NCI-H1930 (cell line): ENCODE measurements at places on chromosomes 2 and 18.

DNA sequence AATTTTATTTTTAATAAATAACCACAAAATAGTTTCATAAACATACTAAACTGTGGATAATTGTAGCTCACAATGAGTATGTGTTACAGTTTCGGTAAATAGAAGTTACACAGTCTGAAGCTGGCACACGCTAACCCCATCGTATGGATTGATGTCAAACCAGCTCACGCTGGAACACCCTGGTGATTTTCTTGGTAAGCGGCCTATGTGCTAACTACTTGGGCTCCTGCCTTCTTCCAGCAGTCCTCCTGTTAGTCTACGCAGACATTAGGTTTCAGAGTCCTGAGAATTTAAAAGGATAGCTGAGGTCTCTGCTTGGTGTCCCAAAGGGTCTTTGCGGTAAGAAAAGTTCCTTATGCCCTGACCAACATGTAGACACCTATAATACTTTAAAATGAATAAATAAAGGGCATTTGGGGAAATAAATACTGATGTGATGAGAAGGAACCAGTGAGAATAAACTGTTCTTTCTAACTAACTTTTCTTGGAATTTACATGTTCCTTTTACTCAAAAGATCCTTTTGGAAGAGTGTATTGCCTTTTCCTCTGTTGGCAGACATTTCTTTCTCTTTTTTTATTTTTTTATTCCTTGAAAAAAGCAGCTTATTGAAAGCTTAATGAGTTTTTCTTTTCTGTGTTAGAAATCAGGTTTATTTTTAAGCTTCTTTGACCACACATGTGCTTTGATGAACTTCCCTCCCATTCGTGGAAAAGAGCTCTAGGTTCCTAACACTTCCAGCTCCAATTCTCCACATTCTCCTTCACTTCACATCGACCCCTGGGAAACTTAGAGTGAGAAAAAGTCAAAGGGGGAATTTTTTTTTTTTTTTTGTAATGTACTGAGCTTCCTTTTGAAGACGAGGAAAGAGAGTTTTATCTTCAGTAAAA, 322.2 kb downstream of the IRS1 start:
- DNase-seq: no peak

DNA sequence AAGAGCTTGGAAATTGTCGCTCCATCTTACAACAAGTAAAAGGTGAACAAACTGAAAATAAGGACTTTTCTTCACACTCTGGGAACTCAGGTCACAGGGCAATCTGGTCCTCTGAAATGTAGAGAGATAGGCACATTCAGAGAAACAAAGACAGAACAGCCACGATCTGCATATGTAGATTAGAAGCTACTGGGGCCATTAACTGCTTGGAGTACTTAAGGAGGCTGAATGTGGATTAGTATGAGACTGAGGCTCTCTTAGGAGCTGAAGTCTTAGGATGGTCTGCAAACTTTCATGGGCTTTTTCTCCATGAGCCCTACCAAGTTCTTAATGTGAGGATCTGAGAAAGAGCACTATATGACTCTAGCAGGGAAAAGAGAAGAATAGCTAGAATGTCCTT, 265.3 kb upstream of the NXPH2 start:
- DNase-seq: no peak

DNA sequence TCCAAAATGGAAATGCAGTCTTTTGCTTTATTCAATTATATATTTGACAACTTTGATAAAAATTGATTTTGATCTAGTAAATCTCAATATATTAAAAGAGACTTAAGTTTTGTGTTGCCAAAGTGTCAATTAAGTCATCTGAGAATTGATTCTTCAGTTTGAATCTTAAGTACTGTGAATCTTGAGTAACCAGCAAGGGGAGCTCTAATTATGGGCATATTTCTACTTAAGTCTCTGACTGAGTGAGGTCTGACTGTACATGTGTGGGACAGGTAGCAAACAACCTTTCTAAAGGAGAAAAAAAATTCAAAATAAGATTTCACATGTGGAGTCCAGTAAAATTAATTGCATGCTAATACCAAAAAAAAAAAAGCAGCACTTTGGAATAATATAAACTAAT, 503.7 kb upstream of the SLC8A1 start:
- DNase-seq: no peak

DNA sequence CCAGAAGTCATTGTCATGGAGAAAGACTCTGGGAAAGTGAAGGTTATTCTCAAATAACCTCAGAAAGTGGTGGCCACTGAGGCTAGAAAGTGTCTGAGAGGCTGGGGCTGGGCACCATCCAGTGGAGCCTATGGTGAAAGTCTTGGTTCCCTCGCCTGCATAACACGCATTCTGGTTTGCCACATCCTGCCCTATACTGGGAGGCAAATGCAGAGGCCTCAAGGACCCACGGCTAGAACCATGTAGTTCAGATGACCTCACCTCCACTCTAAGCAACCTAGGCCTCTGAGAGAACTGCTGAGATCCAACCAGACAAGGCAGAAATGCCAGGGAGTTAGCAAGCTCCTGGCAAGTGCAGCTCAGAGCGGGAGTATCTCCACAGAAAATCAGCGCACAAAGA, 5.1 kb downstream of the ITGB6 start:
- DNase-seq: no peak

- no peak for DNase-seq
Measured at GRCh38 chr2:212001325-212001724, 537.3 kb downstream of the ERBB4 start.

DNA sequence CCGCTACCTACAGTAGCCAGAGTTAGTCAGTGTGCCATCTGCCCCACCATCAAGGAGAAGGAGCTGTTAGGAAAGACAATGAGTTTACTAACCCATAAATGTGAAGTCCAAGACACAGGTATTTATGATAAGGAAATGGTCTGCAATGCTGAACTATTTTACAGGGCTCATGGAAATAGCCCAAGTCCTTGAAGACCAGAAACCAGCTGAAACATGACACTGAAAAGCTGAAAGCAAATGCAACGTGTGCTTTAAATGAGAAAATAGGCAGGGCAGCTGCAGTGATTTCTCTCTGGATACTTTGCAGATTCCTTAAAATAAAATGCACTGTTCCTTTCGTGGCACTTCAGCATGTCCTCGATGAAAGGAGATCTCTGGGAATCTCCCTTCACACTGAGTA, 256.4 kb upstream of the TCF4 start:
- no peak for DNase-seq

DNA sequence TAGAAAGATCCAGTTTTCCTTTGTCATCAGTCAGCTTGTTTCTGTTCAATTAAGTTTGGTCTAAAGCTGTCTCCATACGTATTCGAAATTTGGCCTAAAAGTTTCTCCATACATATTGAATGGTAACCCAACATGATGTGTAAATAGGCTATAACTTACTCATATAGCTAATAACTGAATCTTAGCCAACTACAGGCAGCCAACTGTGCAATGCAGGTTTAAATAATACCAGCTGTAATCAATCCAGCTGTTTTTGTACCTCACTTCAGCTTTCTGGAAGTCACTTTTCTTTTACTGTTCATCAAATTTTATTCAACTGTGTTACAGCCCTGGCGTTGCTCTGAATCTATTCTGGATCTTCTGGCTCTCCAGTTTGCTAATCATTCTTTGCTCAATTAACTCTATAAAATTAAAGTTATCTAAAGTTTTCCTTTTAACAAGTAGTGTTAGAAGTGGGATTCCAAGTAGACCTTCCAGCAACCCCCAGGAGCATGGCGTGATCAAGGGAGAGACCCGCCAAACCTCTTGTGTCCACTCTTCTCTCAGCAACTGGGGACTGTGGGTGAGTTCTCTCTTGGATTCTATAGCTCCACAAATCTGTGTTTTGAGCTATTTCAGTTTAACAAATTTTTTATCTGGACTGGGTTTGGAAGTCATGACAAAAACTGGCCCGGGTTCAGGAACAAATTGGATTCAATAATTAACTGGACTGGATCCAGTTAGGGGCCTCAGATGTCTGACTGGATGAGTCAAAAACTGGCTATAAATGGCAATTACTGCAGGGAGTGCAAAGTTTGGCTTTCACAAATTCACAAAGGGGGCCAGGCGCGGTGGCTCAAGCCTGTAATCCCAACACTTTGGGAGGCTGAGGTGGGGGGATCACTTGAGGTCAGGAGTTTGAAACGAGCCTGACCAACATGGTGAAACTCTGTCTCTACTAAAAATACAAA, 329.7 kb upstream of the ST6GAL2 start:
- no peak for DNase-seq

DNA sequence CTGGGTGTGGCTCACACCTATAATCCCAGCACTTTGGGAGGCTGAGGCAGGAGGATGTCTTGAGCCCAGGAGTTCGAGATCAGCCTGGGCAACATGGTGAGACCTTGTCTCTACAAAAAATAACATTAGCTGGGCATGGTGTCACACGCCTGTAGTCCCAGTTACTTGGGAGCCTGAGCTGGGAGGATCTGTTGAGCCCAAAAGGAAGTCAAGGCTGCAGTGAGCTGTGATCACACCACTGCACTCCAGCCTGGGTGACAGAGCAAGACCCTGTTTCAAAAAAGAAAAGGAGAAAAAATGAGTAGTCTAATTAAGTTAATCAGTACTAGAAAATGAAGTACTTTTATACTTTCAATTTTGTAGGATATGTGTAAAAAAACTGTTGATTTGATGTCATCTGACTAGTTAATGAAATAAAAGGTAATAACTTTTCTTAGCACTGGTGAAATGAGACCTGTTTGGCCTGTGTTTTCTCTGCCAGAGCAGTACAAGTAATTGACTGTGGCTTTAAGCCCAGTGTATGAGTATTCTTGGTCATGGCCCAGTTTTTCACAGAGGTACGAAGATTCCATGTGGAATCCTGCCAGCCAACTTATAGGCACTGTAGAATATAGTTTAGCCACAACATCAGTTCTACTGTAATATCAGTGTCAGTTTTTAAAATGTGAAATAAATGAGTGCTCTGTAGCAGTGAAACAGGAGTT, 35.8 kb downstream of the MFSD6 start:
- no peak for DNase-seq

GRCh38 chr2:162821176-162821575, 17.4 kb downstream of the KCNH7 start:
- DNase-seq: no peak

GRCh38 chr18:70121842-70122241, 83.6 kb downstream of the RTTN start:
- no peak for DNase-seq

DNA sequence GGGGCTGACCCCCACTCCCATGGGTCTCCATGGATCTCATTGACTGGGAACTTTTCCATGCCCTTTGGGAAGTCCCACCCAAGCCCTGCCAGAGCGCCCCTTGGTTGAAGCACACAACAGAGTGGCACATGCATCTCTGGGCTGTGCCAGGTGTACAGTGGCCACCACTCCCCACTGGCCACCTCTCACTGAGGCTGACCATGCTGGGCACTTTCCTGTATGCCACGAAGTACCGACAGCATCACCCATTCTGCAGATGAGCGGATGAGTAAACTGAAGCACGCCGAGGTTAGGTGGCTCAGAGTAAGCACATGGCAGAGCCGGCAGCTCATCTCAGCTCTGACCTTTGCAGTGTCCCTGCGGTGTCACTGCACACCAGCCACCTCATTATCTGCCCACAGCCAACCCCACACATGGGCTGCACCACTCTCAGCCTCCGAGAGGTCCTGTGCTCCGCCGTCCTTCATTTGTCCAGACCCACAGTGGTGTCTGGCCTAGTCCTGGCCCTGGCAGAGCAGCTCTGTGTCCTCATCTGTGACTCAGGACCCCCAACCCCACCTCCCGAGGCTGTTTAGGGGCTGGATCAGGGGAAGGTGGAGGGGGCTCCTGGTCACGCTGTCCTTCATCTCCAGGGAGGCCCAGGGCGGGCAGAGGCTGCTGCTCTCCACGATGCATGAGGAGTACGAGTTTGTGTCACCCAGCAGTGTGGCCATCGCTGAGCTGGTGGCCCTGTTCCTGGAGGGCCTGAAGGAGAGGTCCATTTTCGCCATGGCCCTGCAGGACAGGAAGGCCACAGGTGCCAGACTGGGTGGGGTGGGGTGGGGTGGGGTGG, 18.0 kb upstream of the GPR17 start:
- DNase-seq: no peak

- no peak for DNase-seq
Measured at GRCh38 chr2:129765326-129765677, 214.2 kb upstream of the RAB6C start.

DNA sequence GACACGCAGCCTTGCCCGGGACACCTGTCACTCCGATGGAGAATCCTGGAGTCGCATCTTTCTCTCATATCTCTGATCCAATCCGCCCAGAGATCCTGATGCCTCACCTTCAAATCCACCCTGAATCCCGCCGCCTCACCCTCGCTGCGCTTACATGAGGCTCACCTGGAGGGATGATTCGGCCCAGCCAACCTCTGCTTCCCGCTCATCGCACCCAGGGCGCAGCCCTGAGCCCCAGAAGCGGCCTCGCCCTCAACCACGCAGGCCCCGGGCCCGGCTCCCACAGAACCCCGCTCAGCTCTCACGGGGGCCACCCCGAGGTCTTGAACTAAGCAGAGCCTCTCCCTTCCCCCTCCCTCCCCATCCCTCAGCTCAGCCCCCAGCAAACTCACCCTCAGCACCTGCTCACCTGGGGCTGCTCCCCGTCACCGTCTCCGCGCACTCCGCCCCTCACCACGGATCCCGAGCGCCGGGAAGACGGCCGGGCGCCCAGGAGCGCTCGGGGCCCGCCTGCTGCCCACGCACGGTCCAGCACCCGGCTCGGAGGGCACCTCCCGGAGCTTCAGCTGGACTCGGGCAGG, 160.0 kb downstream of the NDUFA10 start:
- DNase-seq: no peak

- DNase-seq: no peak
Measured at GRCh38 chr2:102522890-102523289, 49.9 kb downstream of the SLC9A4 start.

DNA sequence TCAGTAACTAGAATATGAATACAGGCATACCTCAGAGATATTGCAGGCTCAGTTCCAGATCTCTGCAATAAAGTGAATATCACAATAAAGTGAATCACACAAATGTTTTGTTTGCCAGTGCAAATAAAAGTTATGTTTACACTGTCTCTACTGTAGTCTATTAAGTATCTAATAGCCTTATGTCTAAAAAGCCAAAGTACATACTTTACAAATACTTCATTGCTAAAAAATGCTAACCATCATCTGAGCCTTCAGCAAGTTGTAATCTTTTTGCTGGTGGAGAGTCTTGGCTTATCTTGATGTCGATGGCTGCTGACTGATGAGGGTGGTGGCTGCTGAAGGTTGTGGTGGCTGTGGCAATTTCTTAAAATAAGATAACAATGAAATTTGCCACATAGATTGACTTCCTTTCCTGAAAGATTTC, 159.4 kb downstream of the MYO1B start:
- no peak for DNase-seq

GRCh38 chr18:35983818-35984217, 11.3 kb downstream of the RMP24 start:
- no peak for DNase-seq

GRCh38 chr2:206518997-206519396, 75.7 kb downstream of the ADAM23 start:
- no peak for DNase-seq

- no peak for DNase-seq
Measured at GRCh38 chr2:2743164-2743571, 412.1 kb upstream of the MYT1L start.

DNA sequence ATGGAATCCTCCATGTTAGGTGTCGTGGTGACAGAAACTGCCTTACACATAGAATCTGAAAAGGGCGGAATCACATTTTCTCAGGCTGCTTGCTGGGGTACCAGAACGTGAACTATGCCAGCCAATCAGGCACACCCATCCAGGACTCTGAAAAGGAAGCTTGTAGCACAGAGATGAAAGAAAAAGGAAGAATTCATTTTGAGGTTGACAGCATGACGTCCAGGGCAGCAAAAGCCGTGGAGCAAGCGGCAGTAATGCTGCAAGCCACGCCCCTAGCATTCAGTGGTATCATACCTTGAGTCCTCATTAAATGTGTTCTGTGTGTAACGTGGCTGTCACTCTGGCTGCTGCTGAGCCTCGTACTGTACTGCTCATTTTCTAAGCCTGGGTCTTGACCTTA, 304.0 kb downstream of the DYSF start:
- no peak for DNase-seq

- DNase-seq: no peak
Measured at GRCh38 chr2:197075754-197076337, 149.3 kb upstream of the PGAP1 start.
